Renal cortical epithelial cell (primary cell): ENCODE measurements at places on chromosomes 5 and 9. TPM values are rescaled to one million over a fixed set of nuclear protein-coding genes. Genes with fewer than 3 reads are reported as not detected.

DNA sequence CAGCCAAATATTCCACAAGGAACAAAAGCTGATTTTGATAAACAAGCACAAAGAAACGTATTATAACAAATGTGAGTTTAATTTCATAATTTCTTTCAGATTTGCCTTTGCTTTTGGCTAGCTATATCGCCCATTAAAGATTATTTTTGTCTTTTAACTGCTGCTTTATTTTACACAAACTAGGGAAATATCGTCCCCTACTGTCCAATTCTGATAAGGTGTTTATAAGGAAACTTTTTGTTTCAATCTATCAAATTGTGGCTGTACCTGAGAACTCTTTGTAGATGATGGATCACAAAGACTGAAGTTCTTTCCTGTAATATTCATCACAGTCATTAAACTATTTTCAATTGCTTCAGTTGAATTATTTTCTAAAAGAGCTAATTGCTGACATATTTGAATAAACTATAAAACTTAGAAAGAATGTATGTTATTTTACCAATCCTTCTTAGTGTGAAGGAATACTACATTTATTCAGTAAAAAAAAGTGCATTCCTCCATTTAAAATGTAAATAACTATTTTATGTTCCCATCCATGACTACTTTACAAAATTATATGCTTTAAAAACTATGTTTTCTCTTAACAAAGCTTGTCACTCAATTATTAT lies 431.3 kb upstream of the ITGA1 start:
- DNase-seq, result peak; percentile 7

GRCh38 chr9:133633681-133634080 lies 2.5 kb upstream of the DBH start:
- DNase-seq, result no peak

GRCh38 chr9:15287309-15287708 lies 19.7 kb downstream of the TTC39B start:
- no peak for DNase-seq

DNA sequence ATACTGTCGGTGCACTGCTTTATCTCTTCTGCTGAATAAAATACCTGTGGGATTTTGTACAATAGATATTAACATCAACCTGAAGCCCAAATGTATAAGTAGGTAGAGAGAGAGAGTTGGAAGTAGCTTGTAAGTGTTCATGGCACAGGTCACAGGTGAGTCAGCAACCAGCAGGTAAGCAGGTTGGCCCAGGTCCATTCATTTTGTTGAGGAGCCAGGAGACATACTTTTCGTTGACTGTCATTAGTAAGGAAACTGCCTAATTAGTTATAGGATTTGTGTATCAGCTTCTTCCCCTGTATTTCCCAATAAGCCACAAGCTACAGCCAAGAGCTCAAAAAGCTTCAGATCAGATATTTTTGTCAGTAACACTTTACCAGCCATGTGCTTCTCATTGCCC lies 650.8 kb downstream of the IRX1 start:
- no peak for DNase-seq

- no peak for DNase-seq
Observed at GRCh38 chr9:124428751-124429529, 13.7 kb upstream of the PSMB7 start.

DNA sequence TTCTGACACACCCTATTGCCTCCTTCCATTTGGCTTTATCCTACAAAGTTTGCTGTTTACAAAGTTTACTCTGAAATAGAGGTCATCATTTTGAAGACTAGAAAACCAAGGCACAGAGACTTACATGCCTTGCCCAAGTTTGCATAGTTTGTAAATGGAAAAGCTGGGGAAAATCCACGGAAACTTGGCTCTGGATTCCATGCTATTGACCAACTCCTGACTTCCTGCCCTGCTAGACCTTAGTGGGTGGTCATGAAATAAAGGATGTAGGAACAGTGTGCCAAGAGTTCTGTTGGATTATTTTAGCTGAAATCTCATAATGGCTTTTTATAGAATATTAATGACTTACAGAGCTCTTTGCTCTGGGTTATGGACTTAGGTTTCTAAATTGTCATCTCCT lies 69.5 kb downstream of the GRIA1 start:
- DNase-seq, result no peak

DNA sequence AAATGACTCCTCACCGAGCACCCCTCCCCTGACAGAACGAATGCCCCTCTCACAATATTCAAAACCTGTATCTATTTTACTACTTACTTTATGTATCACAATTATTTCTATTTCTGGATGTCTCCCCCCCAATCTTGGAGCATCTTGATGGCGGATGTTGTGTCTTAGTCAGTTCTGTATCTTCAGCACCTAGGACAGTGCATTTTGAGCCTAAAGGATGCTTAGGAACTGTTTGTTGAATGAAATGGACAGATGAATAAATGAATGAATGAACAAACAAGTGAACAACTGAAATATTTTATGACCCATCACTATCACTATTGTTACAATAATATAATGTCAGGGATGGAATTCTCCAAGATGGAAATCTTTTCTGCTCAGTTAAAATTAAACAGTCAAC lies 295.7 kb downstream of the DNAH5 start:
- peak; percentile 15 for DNase-seq

GRCh38 chr9:115057559-115057958 lies 60.4 kb downstream of the TNC start:
- DNase-seq, result peak; percentile 28

DNA sequence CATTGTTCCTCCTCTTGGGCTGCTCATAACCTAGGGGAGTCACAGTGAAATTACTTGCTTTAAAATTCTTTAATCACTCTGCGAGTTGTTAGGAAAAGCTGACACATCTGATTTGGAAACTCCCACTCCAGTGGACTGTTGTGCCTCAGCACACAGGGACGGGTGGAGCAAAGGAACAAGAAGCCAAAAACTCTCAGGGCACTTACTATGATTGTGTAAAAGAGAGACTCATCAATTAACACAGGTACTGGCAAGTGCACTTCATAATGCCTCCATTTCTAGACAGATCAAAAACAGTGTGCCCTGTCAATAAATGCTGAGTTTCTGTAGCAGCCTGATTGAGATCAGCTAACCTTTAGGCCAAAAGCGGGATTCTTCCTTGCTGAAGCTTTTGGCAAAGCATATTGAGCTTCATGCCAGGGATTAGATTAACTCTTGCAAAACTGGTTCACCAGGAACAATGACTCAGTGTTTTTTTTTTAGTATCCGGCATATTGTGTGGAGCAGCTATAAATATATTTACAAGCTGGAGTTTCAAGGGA lies 55.9 kb downstream of the TMC1 start:
- peak; percentile 92 for DNase-seq

GRCh38 chr9:90069085-90069484 lies 464.3 kb downstream of the GADD45G start:
- no peak for DNase-seq

GRCh38 chr5:589588-589987 lies 22.6 kb upstream of the CEP72 start:
- no peak for DNase-seq

GRCh38 chr9:125415583-125416460 lies 154.2 kb downstream of the GAPVD1 start:
- no peak for DNase-seq

Gene SPATA31D1
- total RNA-seq, result not detected in 2 replicates

Gene CCL28
- 11.0 and 26.6 TPM in 2 replicates for total RNA-seq

Gene PAX5
- not detected in 2 replicates for total RNA-seq

Gene CTSV
- total RNA-seq, result 3.5 and 9.4 TPM in 2 replicates

Gene WDR38
- total RNA-seq, result not detected in 2 replicates

Gene PHF24
- total RNA-seq, result under 0.01 TPM in 1 of 2 replicates, not detected in the other

Gene INSYN2B
- total RNA-seq, result 0.52 and 1.5 TPM in 2 replicates

Gene MEGF10
- 0.10 TPM in 1 of 2 replicates, not detected in the other for total RNA-seq

Gene FRMD3
- total RNA-seq, result 1.0 and 3.5 TPM in 2 replicates
